ENCODE measurements at places on chromosomes 5 and 9.

DNA sequence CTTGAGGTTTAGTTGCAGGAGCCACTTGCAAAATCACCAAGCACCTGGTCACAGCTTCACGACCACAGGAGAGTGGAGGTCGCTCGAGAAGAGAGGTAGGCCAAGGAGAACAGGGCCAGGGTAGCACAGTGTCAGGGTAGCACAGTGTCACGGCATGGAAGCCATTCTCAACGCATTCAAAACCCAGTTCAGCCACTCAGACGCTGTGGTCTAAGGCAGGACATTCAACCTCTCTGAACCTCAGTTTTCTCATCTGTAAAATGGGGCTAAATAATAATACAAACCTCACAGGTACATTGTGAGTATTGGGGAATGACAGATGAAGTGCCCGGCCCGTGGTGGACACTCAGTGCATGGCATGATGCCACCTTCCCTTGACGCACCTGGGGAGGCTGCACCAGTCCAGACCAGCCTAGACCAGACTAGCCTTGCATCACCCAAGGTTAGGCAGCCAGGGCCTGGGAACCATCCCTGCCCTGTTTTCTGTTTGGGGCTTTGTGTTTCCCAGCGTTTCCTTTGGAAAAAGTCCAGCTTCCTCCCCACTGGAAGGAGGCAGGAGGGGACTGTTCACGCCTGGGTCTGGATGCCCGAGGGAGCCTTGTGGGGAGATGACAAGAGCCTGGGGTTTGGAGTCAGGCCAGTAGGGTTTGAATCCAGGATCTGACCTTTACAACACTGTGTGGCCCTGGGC, 7.8 kb upstream of the LMX1B start:
- DNase-seq, result no peak

DNA sequence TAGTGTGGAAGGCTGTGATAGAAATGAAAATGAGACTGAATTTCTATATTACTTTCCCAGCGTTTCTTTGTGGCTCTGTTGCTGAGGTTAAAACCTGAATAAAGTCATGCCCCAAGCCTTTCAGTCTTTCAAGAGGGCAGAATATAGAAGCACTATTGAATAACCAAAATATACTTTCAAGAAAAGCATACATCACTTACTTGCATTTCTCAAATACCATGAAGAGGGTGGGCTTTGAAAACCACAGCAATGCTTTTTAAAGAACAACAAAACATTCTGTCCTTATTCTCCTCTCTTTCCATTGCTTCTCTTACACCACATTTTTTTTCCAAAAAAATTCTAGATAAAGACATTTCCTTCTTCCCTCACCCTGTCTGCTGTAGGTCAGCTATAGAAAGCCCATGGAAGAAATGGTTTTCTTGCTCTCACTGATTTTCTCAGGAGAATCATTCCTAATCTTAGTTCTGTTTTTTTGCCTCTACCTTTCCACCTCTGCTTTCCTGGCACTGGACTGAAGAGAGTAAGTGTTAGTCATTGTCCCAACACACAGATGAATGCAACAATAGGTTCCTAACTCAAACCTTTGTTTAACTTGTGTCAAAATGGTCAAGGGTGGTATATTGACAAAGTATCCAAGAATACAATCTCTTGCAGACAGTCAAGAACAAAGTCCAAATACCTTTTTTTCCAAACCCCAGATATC, 51.6 kb downstream of the NUDT12 start:
- no peak for DNase-seq

- peak; percentile 72 for DNase-seq
These were observed 77.7 kb upstream of the SELENOP start for GRCh38 chr5:42889311-42889933.

- no peak for DNase-seq
These were observed 45.5 kb upstream of the ALDH1A1 start for GRCh38 chr9:72998363-72998762.

DNA sequence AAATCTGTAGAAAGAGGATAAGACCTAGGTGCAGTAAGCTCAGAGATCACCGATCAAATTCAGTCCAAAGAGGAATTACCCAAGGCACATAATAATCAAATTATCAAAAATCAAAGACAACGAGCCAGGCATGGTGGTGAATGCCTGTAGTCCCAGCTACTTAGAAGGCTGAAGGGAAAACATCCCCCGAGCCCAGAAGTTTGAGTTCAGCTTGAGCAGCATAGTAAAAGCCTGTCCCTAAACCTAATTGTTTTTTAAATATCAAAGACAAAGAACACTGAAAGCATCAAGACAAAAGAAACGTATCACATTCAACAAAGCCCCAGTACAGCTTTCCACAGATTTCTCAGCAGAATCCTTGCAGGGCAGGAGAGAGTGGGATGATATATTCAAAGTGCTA, 122.9 kb downstream of the CEP120 start:
- no peak for DNase-seq

DNA sequence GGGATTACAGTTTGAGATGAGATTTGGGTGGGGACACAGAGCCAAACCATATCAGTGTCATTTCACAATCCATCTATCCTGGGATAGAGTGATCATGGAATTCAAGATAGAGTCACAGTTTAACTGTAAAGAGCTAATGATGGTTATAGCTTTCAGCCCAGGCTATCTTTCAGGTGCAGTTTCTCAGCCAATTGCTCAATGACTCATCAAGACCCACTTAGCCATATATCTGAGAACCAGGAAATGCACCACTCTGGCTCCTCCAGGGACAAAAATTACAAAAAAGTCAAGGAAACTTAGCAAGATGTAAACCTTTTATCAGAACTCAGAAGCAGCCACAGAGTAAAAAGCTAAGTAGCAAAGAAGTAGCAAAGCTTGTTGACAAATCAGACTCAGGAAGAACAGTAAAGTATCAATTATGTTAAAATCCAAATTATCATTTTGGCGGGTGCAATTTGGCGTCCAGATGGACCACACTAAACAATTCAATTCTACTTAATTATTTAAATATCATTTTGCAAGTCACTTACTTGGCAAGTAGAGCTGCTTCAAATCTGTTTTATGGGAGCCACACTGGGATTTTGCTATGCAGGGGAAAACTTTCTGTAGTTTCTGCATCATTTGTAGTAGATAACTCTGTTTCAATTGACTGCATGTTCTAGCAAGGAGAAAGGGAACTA, 169.4 kb downstream of the TLE1 start:
- no peak for DNase-seq

GRCh38 chr5:101904736-101905135, 391.3 kb downstream of the SLCO4C1 start:
- no peak for DNase-seq

- no peak for DNase-seq
These were observed 87.5 kb downstream of the DAB2IP start for GRCh38 chr9:121738968-121739367.

GRCh38 chr9:125418404-125418803, 156.8 kb downstream of the GAPVD1 start:
- DNase-seq, result no peak

DNA sequence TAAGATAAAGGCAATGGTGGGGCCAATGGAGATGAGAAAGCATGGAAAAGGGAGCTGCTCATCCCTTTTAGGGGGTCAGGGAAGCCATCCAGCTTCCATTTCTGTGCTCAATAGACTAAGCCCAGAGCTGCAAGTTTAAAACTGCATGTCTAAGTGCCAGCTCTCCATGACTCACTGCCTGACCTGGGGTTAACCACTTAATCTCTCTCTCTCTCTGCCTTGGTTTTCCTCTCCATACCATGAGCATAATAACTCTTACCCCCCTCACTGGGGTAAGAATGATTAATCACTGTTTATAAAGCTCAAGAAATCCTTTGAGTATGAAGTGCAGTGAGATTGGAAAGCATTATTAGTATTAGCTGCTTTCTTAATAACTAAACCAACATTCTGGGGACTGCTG, 1382.4 kb upstream of the WWC1 start:
- no peak for DNase-seq

DNA sequence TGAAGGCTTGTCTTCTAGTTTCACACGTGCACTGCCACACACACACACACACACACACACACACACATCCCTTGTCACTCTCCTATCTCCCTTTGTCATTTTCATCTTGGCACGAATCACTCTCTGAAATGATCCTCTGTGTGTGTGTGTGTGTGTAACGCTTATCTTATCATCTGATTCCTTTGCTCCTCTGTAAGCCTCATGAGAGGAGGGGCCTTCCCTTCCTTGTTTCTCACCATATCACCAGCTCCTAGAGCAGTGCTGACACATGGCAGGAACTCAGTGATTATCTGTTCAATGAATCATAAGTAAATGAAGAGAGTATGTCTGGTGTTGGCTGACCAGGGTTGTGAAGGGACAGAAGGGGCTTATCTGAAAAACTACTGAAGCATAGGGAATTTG, 53.3 kb downstream of the PDE4D start:
- DNase-seq, result no peak

GRCh38 chr9:98191181-98191608, 1.2 kb downstream of the CORO2A start:
- DNase-seq, result no peak

GRCh38 chr9:92671323-92671722, 1.4 kb upstream of the IPPK start:
- no peak for DNase-seq

DNA sequence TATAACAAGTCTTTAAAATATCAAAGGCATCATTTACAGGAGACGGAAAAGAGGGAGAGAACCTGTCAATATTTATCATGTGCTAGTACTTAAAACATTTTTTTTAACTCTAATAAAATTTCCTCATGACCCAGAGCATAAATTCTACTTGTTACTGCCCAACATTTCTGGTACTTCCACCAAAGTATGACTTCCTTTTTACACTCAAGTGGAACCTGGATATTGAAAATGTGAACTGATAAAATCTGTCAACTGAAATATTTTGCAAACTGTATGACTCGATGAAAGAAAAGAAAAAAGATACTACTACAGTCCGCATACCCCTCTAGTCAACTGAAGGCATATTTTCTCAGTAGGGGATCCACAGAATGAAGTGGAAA, 37.1 kb downstream of the FAM13B start:
- no peak for DNase-seq

DNA sequence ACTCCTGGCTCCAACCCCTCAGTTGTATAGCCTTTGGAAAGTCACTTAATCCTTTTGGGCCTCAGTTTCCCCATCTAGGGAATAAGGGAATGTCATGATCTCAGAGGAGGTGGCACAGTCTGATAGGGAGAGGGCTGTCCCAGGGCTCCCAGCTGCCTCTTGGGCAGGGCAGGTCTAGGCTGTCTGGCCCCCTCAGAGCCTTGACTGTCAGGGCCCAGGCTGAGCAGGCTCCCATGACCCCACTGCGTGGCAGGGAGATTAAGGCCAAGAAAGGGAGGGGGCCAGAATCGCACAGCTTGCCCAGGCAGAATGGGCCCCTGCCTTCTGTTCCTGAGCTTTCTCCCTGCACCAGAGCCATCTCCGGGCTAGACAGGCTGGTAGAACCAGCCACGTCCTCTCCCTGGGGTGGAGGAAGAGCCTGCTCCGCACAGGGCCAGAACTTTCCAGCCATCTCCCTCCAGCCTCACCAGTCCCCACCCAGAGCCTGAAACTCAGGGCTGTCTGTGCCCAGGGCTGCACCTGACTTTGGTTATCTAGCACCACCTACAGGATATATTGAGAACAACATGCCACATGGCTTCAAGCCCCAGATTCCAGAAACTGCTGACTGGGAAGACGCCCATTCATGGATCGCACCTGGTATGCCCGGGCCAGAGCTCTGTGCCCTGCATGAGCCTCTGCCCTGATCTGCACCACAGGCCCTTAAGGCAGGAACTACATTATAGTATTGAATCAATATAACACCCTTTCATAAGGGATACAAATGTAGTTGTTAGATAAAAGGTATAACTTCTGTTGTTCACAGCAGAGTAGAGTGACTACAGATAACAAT, 32.1 kb downstream of the NAIF1 start:
- peak; percentile 90 for DNase-seq

- DNase-seq, result no peak
These were observed 122.5 kb downstream of the CDH18 start for GRCh38 chr5:19865336-19866089.

DNA sequence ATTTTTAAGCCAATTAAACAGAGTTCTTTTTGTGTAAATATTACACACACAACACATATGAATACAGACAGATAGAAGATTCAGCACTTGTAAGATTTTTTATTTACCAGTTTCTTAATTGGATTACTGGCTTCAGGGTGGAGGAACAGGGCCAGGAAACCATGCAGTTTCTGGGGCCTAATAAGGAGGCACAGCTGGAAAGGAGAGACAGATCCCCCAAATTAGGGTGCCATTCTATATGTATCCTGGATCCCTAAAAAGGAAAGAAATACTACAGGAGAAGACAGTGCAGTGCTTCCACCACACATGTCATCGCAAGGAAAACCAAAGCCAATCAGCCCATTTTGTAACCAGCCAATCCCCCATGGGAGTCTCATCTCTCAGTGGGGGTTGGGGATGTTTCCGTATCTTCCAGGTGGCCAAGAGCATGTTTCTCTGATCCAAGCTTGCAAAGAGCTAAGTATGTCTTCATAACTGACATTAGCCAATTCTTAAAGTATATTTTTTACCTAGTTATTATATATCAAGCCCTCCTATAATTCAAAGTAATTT, 15.8 kb upstream of the ABO start:
- no peak for DNase-seq

- no peak for DNase-seq
These were observed 985 bp upstream of the WDR38 start for GRCh38 chr9:124852121-124852828.

DNA sequence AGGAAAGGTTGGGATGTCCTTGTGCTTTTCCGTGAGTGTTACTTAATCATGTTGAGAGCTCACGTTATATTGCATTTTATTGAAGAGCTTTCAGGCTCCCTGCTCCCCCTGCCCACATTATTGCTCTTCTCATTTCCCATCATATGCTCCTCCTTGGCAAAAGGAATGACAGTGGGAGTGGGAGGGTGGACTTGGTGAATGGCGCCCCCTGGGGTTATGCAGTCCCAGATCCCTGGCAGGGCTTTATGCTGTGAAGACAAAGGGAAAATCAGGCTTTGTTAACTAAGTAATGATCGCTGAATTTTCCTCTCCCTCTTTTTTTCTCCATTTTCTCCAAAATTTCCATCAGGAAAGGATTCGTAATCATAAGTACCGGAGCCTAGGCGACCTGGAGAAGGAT, 166.6 kb downstream of the SMARCA2 start:
- DNase-seq, result peak; percentile 24

DNA sequence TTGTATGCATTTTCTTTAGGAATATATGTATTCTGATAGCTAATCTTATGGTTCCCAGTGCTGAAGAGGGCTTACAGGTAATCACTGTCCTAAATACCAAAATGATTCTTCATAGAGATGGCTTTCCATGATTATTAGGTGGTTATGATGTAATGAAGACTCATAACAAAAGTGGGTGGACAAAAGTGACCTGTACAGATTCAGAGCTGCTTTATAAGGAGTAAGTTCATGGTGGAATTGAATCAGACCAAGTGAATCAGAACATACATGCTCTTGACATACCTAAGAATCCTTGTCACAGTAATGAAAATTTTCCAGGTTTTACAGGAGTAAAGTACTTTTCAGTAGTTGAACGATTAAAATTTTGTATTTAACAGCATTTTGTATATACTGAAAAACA, 105.6 kb downstream of the NIPBL start:
- no peak for DNase-seq

- no peak for DNase-seq
These were observed 47.6 kb downstream of the ADAMTS6 start for GRCh38 chr5:65434122-65434521.

GRCh38 chr9:93252116-93252780, 68.3 kb downstream of the WNK2 start:
- DNase-seq, result no peak
